ENCODE measurements at places on chromosomes 3 and 15.

GRCh38 chr3:82157952-82158351 is 396.5 kb upstream of the GBE1 start:
- DNase-seq = no peak

GRCh38 chr3:61750766-61751165 is 189.4 kb downstream of the PTPRG start:
- DNase-seq = no peak

- no peak for DNase-seq
Observed at GRCh38 chr3:126529585-126530170, 5.7 kb downstream of the CHST13 start.

GRCh38 chr3:152452318-152452717 is 183.6 kb downstream of the MBNL1 start:
- no peak for DNase-seq

DNA sequence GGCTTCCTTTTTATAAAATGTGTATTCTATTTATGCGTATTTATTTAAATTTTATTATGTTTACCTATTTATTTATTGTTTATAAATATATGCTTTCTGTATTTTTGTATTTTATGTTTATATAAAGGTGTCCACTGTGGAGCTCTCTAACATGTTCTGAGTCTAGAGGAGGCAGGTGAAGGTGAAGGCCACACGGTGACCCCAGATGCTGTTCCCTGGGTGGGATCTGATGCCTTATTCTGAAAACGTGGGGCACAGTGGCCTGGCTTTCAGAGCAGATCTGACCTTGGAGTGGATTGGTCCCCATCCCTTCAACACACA is 104.7 kb upstream of the SLC7A14 start:
- no peak for DNase-seq

DNA sequence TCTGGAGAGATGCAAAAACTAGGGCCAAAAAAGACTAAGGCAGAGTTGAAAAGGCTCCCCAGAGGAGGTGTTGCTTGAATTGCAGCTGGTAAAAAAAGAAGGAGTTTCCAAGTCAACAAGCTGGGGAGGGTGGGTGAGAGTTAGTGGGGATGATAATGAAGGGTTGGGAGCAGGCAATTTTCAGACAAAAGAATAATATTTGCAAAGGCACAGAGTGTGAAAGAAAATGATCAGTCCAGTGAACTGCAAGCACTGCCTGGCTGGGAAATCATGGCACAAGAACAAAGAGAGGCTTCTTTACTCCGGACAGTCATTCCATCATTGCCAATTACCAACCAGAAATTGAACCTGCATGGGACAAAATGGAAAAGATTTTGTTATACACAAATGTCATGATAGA is 42.2 kb downstream of the C3orf85 start:
- DNase-seq = no peak

DNA sequence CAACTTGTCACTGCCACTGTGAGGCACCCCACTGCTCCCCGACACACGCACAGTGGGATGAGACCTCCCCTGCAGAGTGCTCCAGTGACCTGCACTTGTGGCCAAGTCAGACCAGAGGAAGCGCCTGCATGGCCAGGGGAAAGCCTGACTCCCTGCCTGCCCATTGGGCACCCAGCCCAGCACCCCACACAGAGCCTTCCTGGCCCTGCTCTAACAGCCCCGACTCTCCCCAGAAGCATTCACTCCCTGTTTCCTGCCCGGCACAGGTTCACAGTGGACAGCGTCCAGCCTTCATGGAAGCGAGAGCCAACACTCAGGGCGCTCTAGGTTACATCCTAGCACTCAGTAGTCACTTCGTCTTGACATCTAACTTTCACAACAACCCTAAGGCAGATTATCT is 27.8 kb downstream of the RBPMS2 start:
- no peak for DNase-seq

- no peak for DNase-seq
Observed at GRCh38 chr15:63103416-63103815, 18.2 kb upstream of the LACTB start.

DNA sequence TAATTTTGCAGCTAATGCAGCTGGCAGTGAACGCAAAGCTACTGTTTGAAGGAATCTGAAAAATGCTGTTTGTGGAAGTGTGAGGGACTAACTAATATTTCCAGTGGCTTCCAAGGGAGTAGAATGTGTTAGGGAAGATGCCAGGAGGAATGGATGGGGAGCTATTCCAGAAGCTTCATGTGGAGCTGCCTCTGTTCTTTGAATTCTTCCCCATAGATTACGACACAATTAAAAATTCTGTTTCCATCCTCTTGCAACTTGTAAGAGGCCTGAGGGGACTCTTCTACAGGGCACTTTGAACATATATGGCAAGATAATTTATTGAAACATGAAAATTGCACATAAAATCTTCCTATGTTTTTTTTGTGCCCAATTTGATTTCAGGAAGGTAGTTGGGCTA is 74.3 kb upstream of the CTXND1 start:
- DNase-seq = no peak

DNA sequence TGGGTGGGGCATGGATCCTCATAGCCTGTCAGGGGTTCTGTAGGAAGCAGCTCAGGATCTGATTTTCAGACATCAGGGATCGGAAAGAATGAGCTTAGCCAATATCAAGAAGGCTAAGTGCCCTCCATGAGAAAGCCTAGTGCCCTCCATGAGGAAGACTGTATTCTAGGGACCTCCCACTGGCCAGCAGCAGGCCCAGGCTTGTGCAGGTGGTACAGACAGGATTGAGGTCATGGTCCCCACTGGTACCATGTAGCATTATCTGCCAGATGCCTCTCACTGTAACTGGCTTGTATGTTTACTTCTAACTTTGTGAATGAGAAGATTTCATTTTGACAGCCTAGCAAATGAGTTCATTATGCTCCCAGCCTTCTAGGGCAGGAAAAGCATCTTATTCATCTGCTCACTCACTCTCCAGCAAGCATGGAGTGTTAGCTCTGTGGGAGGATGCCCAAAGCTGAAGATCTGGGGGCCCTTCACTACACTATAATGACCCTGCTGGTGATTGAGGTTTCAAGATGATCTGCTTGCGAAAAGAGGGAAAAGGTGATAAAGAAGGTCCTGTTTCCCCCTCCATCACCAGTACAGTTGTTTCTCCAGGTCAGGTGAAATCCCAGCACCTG is 7.5 kb downstream of the EPHB1 start:
- no peak for DNase-seq

DNA sequence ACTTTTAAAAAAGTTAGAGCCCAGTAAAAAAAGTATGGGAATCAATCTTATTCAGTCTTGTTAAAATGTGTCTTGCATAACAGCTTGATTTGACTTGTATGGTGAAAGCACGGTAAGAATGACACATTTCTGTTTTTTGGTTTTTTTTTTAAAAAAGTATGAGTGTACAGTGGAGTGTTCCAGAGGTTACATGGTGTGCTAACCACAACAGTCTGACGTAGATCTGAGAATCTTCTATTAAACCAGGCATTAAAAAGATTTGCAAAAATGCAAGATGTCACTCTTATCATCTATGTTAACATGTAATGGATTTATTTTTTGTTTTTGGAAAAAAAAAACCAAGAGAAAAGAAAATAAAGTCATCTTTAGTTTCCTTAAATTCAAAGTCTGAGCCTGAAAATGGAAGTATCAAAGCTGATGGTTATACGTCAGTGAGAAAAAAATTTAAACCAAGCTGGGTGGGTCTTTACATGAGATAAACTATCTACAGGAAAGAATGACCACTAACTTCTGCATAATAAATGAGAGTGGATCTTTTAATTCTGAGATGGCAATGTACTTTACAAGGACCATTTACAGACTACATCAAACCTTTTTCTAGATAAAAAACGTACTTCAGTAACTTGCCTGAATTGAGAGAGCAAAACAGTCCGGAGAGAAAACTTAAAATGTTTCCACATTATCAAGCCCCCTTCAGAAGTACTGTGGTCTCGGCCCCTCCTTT is 1.6 kb downstream of the GABPB1 start:
- no peak for DNase-seq

DNA sequence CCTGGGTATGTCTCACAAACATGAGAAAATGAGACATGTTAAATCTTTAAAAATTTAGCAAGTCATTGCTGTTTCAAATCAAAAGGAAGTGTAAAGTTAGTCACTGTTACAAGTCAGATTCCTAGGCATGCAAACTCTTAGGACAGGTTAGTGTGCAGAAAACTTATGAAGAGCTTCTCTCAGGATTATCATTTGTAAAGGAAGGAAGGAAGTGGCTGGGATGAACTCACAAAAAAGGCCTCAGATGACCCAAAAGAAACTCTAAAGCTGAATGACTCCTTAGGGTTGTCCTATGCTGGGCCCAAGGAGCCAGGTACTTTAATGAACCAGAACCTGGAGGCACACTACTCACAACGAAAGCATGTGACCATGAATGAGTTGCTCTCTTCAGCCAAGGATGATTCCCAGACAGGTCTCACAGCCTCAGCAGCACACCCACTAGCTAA is 25.0 kb downstream of the MSL2 start:
- no peak for DNase-seq

DNA sequence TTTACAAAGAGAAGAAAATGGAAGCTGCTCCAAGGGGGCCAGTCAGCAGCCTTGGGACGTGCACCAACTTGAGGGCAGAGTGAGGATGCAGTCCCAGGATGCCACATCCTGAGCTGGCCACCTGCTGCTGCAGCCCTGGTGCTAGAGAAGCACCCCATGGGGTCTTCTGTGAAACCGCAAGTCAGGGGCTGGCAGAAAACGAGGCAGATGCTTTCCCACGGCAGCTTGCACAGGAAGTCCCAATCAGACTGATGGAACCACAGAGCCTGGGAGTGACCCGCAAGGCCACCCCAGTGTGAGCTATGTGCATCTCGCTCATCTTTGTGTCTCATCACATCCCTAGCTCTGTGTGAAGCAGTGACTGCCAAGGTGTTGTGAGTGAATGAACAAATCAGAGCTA is 76.5 kb downstream of the NUP210 start:
- no peak for DNase-seq

- no peak for DNase-seq
Observed at GRCh38 chr15:69757186-69757585, 304.6 kb downstream of the RPLP1 start.
